ENCODE measurements at places on chromosomes 3 and 15.
A peak's percentile ranks its signal among the peaks of the same experiment; 100 is the strongest.

- DNase-seq: no peak
Measured at GRCh38 chr3:150073513-150073912, 102.8 kb upstream of the PFN2 start.

DNA sequence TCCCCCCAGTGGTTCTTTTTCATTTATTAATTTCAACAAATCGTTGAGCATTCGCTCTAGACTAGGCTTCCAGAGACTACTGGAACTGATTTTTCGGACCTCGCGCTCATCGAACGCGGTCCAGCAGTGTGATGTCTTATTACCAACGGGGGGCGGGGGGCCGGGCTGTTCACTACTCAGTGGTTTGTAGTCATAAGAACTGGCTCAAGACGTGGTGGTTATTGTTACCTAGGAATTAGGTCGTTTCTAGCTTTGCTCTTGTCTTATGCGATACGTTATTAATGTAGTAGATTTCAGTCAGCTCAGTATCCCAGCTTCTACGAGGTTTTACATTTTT is 858 bp downstream of the RBM5 start:
- no peak for DNase-seq

DNA sequence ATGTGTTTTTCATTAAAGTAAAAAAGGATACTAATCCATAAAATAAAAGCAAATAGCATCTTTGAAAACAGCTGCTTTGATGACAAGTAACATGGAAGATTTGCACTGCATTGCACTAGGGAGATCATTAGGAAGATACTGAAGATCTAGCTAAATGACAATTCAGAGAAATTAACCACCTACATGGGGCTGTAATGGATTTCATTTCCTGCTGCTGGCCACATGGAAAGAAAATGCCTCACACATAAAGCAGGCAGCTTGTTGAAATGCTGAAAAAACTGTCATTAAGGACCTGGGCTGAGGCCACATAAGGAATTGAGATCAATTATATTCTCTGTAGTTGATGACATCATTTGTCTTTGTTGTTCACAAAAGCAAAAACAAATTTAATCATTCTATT is 94.1 kb downstream of the PYDC2 start:
- DNase-seq: no peak

DNA sequence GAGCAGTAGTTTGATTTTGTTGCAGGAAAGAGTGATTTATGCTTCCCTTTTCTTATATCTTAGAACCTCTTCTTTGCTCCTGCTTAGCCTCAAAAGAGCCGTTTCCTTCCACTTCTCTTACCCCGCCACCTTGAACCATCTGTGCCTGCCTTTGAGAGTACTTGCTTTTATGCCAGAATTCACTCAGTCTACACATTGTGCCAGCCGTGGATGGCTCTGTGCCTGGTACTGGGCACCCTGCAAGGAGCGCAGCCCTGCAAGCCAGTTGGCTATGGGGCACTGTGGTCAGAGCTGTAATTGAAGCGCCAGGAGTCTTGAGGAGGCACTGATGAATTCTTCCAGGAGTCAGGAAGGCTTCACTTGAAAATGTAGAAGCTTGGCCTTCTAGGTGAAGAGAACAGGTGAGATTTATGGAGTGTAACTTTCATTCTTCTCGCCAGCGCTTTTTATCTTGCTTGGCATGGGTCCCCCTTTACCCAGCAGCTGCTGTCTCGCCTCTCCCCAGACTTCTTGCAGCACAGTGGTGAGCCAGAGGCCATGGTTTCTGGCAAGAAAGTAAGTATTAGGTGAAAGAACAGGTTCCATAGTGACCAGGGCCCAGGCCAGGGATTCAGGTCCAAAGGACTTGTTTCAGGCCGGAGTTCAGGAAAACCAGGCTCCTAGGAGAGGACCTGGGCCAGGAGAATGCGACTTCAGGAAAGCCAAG is 4.9 kb downstream of the TMED3 start:
- no peak for DNase-seq

- no peak for DNase-seq
Measured at GRCh38 chr3:148540851-148541250, 156.9 kb upstream of the AGTR1 start.

DNA sequence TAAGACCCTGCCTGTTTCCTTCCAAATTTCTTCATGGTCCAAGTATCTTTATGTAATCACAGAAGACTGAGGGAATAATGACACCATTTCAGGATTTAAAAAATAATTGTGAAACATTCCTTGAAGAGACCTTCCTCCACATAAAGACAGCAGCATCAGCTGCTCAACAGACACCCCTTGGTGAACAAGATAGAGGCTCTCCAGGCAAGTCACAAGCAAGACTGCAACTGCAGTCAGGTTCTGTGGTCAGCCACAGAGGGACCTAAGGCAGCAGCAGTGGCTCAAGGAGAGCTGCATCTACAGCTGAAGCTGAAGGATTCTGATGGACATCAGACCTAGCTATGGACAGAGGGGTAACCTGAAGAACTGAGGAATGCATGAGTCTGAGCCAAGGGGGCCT is 97.2 kb upstream of the C3orf80 start:
- DNase-seq: no peak

DNA sequence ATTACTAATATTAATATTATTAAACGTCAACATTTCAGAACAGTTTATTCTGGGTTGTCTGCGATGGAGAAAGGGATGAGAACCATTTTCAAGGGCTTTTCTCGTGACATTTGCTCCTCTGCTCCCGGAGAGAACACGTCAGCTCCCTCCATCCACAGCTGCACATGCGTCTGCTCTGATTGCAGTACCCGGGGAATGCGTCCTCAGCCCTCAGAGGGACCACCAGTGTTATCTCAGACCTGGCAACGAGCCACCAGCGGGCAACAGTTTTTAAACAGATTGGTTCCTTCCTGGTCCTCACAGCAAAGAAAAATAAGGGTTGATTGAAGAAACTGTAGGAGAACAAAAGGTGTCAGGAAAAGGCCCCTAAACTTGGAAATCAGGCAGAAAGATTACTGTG is 202.2 kb upstream of the ADAMTS9 start:
- DNase-seq: no peak

- no peak for DNase-seq
Measured at GRCh38 chr15:60721707-60722106, 242.8 kb upstream of the ICE2 start.

DNA sequence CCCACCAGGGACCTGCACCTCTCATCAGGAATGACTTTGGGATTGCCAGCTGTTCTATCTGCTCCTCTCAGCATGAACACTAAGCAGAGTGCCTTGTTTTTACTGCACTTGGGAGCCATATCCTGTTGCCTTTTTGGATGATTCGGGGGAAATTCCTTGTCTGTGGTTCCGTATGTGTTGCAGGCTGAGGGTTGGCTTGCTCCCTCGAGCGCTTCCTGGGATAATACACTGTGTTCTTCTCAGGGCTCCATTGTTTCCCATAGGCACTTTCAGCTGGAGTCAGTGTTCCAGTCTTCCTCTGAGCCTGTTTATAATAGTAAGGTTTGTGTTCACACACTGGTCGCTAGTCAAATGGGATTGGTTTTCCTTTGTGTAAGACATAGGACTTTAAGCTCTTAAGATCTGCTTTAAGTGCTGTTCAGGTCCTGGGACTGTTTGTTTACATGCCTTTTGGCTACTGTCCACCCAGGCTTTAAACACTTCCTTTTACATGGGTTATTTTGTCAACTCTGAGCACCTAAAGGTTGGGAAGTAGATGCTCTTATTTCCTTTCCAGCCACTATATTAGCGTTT is 23.4 kb downstream of the BOC start:
- DNase-seq: no peak

GRCh38 chr15:58957101-58957973 is 23.9 kb upstream of the SLTM start:
- no peak for DNase-seq

DNA sequence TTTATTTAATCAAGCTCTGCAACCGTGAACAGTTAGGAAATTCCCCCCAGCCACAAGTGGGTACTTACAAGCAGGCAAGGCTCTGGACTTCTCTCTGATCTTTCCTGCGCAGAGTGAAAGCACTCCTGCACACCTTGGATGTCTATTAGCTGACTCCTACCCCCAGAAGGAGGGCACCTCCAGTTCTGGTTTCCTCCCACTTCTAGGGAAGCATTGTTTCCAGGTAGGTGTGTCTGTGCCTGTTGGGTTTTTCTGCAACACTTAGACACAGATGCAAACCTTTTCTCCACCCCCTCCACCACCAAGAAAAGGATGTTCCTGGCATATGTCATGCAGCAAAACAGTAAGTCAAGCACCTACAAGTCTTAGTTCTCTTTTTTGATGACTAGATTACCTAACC is at the start of gene ZBED2:
TSS of gene ZBED2 (minus strand) at position 115 of the 400 bp plus-strand sequence. CDS start 1,145 bp downstream, outside the sequence.
- no peak for DNase-seq

GRCh38 chr15:83610901-83611685 is 42.8 kb upstream of the ADAMTSL3 start:
- no peak for DNase-seq

DNA sequence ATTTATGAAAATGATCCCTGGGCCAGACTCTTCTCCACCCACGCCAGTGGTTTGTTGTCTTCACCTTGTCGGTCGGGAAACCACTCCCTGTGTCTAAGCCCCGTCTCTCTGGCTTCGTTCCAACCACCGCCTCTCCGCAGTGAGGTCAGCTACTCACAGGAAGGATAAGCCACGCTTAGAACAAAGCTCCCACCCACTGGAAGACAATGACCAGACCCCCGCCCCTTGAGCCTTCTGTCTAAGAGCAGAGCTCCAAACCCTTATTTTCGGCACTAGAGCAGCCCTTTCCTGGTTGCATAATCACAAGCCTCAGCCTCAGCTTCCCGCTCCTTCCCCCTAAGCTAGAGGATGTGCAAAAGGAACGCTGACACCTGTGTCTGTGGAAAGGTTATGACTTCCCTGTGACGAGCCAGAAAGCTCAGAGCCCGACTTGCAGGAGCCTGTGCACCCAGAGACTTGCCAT is 114.9 kb upstream of the MEF2A start:
- peak; percentile 21 for DNase-seq

DNA sequence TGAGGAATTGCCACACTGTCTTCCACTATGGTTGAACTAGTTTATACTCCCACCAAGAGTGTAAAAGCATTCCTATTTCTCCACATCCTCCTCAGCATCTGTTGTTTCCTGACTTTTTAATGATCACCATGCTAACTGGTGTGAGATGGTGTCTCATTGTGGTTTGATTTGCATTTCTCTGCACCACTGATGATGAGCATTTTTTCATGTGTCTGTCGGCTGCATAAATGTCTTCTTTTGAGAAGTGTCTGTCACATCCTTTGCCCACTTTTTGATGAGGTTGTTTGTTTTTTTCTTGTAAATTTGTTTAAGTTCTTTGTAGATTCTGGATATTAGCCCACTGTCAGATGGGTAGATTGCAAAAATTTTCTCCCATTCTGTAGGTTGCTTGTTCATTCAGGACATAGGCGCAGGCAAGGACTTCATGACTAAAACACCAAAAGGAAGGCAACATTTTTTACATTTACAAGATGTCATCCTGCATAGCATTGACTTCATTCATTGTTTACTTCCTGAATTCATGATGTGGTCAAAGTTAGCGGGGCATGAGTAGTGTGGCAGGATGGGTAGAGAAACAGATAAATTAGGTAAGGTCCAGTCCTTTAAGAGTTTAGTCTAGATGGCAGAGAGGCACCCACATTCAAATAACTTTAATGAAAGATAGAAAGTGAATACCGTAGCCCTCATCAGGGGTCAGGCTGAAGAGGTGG is 45.1 kb upstream of the LPP start:
- no peak for DNase-seq

GRCh38 chr3:102718651-102719050 is 283.8 kb downstream of the ZPLD1 start:
- no peak for DNase-seq

DNA sequence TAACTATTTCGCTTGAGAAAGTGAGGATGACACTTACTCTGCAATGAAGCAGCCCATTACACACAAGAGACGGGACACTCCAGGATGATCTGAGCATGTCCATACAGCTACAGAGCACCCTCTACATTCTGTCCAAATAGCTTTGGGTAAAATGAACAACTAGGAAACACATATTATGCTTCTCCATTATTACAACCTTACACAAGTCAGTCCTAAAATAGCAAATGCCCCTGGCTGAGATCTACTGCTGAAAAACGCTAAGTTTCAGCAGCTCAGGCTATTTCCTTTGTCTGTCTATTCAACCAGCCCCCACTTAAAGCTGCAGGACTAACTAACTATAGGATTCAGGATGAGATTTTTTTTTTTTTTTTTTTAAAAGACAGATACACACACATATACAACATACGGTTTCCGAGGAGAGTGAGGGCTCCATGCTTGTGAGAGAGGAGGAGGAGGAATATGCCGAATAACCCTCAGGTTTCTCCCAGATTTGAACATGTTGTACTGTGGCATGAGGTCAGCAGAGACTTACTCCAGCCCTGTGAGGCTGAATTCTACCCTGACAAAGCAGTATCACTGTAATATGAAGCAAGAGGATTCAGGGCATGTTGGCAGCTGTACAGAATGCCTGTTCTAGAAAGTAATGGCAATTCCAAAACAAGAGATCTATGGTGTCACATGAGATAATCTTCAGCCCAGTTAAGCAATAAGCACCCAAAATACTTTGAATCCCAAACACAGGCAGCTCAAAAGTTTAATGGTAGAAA is 117.3 kb upstream of the PLXND1 start:
- DNase-seq: no peak

Data from stimulated activated CD4-positive, alpha-beta T cell treated with anti-CD3 and anti-CD28 coated beads, Interleukin-1b, Interleukin-23, amount 100 ng/mL, for 1 hour (primary cell).